Activated CD4-positive, alpha-beta memory T cell treated with anti-CD3 and anti-CD28 coated beads for 36 hours (primary cell): ENCODE measurements at places on chromosomes 11 and 22. TPM values are rescaled to one million over a fixed set of nuclear protein-coding genes. Genes with fewer than 3 reads are reported as not detected.

MRGPRE gene
- not detected for total RNA-seq

RNF26 gene
- total RNA-seq = 33.7 TPM

FIBIN gene
- not detected for total RNA-seq

LIMK2 gene
- total RNA-seq = 44.7 TPM

MYBPC3 gene
- not detected for total RNA-seq

MS4A4E gene
- not detected for total RNA-seq

ZNF70 gene
- total RNA-seq = 1.2 TPM

SLC17A6 gene
- not detected for total RNA-seq

SOX10 gene
- not detected for total RNA-seq

NPTXR gene
- 2.5 TPM for total RNA-seq

MS4A8 gene
- total RNA-seq = not detected

GRCh38 chr11:106468086-106468485 is 390.6 kb downstream of the AASDHPPT start:
- DNase-seq = no peak

GRCh38 chr11:86800076-86800959 is at the start of gene PRSS23:
Gene PRSS23 (plus strand): TSS chr11:86800542. CDS start chr11:86807644, 7,102 bp downstream.
- DNase-seq = peak; percentile 35

DNA sequence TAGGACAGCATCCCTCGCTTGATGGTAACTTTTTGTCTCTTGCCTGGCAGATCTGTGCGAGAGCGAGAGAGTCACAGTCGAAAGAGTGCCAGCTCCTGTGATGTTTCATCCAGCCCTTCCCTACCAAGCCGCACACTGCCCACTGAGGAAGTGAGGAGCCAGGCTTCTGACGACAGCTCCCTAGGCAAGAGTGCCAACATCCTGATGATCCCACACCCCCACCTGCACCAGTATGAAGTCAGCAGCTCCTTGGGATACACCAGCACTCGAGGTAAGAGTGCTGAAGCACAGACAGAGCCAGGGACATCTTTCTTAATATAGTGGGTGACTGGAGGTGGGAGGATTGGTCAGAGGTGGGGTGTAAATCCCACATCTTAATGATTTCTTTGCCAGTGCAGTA is 61.1 kb downstream of the DEPDC5 start:
- no peak for DNase-seq

- DNase-seq = no peak
Measured at GRCh38 chr11:130389335-130389935, 39.0 kb downstream of the ADAMTS8 start.

DNA sequence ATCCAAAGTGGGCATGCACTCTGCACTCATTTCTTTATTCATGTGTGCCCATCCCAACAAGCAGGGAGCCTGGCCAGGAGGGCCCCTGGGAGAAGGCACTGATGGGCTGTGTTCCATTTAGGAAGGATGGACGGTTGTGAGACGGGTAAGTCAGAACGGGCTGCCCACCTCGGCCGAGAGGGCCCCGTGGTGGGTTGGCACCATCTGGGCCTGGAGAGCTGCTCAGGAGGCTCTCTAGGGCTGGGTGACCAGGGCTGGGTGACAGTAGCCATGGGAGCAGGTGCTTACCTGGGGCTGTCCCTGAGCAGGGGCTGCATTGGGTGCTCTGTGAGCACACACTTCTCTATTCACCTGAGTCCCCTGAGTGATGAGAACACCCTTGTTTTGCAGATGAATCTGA is 129.3 kb upstream of the B3GAT1 start:
- DNase-seq = no peak

DNA sequence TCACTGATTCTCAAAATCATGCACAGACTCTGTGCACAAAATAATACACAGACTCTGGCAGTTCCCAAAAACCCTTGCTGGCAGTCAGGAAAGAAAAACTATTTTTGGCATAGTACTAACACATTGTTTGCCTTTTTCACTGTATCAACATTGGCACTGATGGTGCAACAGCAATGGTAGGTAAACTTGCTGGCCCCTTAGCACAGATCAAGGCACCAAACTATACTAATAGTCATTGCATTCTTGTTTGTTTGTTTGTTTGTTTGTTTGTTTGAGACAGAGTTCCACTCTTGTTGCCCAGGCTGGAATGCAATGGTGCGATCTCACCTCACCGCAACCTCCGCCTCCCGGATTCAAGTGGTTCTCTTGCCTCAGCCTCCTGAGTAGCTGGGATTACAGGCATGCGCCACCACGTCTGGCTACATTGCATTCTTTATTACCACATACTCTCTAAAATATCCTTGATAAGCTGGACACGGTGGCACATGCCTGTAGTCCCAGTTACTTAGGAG is 81.0 kb upstream of the SLC6A5 start:
- DNase-seq = no peak

- no peak for DNase-seq
Measured at GRCh38 chr11:73812234-73812633, 24.6 kb downstream of the MRPL48 start.

GRCh38 chr22:43159484-43160178 is 8.3 kb downstream of the TSPO start:
- no peak for DNase-seq

GRCh38 chr11:19882356-19882755 is 169.7 kb downstream of the NAV2 start:
- no peak for DNase-seq

DNA sequence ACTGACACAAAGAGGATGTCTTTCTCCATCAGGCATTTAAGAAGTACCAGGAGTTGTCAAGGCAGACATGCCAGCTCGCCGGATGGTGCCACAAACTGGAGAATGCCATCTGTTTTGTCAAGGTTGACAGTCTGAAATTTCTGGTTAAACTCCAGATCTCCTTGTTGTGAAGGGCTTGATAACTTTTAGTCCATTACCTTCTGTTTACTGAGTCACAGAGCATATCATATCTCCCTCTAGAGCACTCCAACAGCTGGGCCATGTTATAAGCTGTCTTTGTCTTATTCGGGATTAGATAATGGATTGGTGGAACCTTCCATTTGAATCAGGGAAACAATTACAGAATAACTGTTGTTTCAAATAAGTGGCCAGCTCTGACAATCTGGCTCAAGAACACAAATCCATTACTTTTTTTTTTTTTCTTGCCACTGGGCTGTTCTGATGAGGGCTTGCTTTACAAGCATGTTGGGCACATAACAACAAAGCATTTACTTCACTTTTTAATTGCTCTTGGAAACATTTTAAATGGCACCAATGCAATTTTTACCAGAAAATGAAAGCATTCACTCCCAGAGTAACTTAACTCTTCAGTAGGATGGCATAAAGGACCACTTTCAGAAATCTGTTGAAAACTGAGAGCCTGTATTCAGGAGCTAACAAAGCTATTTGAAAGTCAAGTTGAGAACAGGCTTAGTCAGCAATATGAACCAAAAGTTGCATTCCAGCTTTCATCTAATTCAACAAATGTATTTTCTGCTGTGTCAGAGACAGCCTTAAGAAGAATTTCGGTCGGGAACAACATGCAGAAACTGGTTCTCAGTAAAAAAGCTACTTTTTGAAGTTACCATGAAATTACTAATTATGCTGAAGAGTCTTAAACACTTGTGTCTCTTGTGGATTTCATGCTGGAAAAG is 227.6 kb upstream of the PITPNB start:
- no peak for DNase-seq

- DNase-seq = no peak
Measured at GRCh38 chr11:17593466-17594245, 46.6 kb downstream of the OTOG start.

DNA sequence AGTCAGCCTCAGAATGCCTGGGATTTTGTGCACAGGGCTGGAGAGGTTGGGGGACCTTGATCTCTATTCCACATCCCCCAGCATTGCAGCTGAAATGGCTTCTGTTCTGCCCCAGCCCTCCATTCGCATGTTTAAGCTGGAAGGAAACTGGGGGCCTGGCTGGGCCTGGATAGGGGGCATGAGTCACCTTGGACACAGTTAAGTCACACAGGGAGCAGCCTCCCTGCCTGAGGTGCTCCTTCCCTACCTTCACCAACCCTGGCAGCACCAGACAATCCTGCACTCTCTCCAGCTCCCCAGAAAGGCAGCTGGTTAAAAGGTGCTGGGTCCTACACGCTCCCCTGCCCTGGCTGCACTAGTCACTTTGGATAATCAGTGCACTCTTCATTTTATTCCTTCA is 763 bp downstream of the SMIM45 start:
- no peak for DNase-seq

- DNase-seq = no peak
Measured at GRCh38 chr11:120141113-120141767, 3.3 kb upstream of the TRIM29 start.

DNA sequence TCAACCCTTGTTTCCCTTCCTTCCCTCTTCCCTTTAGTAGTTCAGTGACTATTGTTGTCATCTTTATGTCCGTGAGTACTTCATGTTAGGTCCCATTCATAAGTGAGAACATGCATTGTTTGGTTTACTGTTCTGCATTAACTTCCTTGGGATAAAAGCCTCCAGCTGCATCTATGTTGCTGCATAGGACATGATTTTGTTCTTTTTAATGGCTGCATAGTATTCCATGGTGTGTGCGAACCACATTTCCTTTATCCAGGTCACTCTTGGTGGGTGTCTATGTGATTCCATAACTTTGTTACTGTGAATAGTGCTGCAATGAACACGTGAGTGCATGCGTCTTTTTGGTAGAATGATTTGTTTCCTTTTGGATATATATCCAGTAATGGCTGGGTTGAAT is 163.3 kb downstream of the FBXO7 start:
- no peak for DNase-seq

- DNase-seq = no peak
Measured at GRCh38 chr11:17721242-17721999, 2.0 kb downstream of the MYOD1 start.

DNA sequence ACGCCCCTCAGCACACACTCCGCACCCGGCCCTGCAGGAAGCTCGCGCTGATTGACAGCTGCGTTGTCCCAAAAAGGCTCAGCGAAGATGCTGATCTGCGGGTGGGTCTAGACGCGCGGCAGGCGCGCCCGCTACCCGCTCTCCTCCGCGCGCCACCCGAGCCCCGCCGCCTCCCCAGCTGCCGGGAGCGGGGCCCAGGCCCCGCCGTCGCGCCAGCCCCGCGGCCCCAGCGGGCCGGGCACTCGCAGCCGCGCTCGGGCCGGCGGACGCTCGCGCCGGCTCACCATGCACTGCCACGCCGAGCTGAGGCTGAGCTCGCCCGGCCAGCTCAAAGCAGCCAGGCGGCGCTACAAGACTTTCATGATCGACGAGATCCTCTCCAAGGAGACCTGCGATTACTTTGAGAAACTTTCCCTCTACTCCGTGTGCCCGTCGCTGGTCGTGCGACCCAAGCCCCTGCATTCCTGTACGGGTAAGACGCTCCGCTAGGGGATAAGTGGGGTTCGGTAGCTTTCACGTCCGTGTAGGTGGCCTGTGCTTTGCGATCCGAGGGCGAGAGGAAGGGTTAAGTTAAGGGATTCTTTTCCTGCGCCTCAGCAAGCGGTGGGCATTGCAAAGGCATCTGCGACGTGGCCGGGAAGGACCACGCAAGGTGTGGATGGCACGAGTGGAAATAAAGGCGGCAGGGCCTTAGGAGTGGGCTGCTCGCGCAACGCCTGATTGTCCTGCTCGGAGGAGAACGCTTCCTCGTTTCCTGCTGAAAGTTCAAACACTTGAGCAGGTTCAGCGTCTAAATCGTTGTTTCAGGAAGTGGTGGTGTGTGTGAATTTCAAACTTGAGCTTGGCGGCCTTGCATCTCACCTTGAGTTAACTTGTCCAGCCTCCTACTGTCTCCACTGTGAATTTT is at the start of gene BARX2:
TSS of gene BARX2 (plus strand) at position 98 of the 907 bp plus-strand sequence. CDS start at position 286, 188 bp downstream.
- peak; percentile 64 for DNase-seq

DNA sequence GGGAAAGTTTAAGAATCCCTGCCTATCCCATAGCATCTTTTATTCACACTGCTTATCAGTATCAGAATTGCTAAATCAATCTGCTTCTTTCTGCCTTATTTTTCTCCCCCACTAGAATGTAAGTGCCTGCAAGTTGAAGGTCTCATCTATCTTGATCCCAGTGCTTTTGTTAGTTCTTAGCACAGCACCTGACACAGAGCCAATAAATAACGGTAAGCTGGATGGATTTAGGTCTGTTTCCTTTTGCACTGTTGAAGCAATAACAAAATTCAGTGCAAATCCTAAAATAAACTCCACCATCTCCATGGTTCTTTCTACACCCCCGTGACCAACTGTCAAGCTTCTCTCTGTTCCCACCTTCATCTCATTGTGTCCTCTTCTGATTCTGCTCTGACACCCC is 36.7 kb upstream of the CD44 start:
- DNase-seq = no peak

DNA sequence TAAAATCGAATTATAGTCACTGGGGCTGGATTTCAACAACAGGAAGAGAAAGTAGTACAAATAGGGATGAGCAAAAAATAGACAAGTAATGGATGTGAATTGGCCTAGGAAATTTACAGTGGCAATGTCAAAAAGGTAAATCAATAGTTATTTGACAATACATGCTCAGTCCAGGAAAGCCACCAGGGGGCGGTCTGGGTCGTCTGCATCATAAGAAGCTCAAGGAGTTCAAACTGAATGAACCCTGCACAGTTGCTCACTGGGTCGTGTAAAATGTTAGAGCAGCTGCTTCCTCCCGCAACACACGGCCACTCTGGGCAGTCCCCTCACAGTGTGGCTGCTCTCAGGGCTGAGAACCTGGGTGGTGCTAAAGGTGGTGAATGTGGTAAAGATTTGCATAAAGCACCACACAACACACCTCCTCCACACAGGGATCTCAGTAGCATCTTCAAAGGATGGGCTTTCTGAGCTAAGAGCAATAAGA is 85.9 kb downstream of the ZNF280B start:
- DNase-seq = peak; percentile 78
